ENCODE measurements at places on chromosomes 5 and 9. TPM values are rescaled to one million over a fixed set of nuclear protein-coding genes. Genes with fewer than 3 reads are reported as not detected.
A peak's percentile ranks its signal among the peaks of the same experiment; 100 is the strongest.

- no peaks in the 10 kb centered on the region for H3K4me1 ChIP-seq
- peaks cover 30% of the 10 kb centered on the region for H3K27me3 ChIP-seq
- peak; percentile 43 for DNase-seq
- peak within 1 kb of the TSS; percentile 52 for H3K4me3 ChIP-seq
Measured at GRCh38 chr9:214648-215493, at the start of gene DOCK8. Gene DOCK8 (plus strand): TSS chr9:214865. CDS start chr9:214977, 112 bp downstream.

DNA sequence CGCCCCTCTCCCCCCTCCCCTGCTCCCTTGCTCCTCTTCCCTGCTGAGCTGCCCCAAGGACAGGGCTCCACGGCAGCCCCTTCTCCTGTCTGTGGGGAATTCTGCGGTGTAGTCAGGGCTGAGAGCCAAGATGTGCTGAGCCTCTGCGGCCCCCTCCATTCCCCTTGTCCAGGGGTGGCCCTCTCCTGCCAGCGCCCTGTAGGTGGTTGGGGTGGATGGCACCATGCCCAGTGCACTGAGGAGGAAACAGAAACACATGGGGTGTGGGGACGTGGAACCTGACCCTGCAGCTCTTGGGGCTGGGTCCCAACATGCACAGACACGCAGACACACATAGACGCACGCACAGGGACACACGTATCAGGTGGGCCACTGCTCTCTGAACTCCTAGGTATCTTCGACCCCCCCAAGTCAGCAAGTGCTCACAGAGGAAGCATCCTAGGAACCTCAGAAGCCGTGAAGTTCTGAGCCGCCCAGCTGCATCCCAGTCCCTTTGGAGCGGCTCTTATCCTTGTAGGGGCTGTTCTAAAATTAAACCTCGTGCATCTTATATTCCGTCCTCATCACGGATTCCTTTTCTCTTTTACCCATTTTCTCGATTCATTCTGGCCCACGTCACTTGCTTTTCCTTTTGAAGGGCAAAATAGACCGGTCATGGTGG, 64.8 kb downstream of the HMCN2 start:
- H3K36me3 ChIP-seq, result no peaks in the 10 kb centered on the region
- no peak overlapping the region for H3K4me3 ChIP-seq
- H3K4me1 ChIP-seq, result peaks cover 11% of the 10 kb centered on the region
- peaks cover 9% of the 10 kb centered on the region for H3K27me3 ChIP-seq
- no peak for DNase-seq

DNA sequence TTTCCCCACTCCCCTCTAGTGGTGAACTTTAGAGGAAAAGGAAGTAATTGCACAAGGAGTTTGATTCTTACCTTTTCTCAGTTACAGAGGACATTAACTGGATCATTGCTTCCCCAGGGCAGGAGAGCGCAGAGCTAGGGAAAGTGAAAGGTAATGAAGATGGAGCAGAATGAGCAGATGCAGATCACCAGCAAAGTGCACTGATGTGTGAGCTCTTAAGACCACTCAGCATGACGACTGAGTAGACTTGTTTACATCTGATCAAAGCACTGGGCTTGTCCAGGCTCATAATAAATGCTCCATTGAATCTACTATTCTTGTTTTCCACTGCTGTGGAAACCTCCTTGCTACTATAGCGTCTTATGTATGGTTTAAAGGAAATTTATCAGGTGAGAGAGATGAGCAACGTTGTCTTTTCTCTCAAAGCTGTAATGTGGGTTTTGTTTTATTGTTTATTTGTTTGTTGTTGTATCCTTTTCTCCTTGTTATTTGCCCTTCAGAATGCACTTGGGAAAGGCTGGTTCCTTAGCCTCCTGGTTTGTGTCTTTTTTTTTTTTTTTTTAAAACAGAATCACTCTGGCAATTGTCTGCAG, 25.3 kb downstream of the SLC22A5 start:
- peaks cover 7% of the 10 kb centered on the region for H3K4me1 ChIP-seq
- H3K27me3 ChIP-seq, result peaks cover 9% of the 10 kb centered on the region
- H3K4me3 ChIP-seq, result no peak overlapping the region
- no peak for DNase-seq
- H3K36me3 ChIP-seq, result no peaks in the 10 kb centered on the region
- no peak overlapping the region for H3K27ac ChIP-seq

- no peaks in the 10 kb centered on the region for H3K36me3 ChIP-seq
- peaks cover 36% of the 10 kb centered on the region for H3K4me1 ChIP-seq
- no peaks in the 10 kb centered on the region for H3K27me3 ChIP-seq
- peak overlapping the region; percentile 82 for H3K4me3 ChIP-seq
Measured at GRCh38 chr9:129669141-129669718, 3.8 kb downstream of the PRRX2 start.

DNA sequence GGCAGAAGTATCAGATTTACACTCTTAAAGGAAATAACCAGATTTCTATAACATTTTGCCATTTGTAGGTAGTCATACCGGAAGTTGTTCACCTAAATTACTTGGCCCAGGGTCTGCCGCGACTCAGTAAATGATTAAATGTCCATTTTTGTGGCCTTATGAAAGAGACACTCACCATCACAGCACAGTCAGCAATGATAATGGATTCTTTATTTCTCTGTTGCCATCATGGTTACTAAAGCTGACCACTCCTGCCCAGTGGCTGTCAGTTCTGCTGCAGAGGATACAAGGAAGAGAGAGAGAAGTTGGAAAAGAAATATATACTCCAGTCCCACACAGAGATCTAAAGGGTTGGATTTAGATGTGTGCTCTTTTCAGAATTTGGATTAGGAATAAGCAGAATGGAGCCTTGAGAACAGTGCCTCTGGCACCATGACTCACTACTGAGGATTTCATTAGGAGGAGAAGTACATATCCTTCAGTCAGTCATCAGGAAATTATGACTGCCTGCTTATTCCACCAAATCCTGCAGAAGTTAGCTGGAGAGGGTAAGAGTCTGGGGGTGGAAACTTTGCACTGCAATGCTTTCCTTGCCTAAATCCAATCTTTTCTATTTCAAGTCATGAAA, 72.8 kb upstream of the EFNA5 start:
- peak overlapping the region; percentile 28 for H3K27ac ChIP-seq
- H3K36me3 ChIP-seq, result no peaks in the 10 kb centered on the region
- peaks cover 4% of the 10 kb centered on the region for H3K4me1 ChIP-seq
- DNase-seq, result peak; percentile 75

DNA sequence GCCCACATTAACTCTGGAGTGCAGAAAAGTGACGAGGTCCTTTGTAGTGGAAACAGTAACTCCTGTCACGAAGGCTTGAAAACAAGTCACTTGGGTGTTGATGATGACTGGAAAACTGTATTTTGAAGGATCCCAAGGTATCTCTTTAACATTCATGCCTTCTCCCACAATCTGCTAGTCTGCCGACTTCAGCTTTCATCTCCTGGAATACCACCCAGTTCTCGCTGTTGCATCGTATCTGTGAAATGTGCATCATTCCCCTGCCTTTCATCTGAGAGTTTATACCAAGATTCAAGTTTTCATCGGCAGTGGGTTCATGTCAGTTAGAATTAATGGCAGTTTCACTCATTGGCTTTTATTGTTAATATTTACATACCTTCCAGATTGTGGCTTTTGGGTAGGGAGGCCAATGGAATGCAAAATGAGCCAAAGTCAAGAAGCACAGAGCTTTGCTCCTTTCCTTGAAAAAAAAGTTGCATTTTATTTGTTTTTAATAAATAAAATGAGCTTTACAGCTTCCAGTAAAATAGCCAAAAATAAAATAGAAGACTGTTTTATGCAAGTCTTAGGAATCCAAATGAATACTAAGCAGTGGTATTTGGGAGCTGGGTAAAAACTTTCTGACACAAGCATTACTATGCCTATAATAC, 575.2 kb upstream of the WWC1 start:
- peak; percentile 58 for DNase-seq
- no peak overlapping the region for H3K4me3 ChIP-seq
- peak overlapping the region; percentile 47 for H3K27ac ChIP-seq

Gene TBC1D9B
- 82.0 TPM for polyA plus RNA-seq

Gene EFNA5
- 0.64 TPM for polyA plus RNA-seq
